Astrocyte of the cerebellum (primary cell): ENCODE measurements at places on chromosomes 1 and 21.

DNA sequence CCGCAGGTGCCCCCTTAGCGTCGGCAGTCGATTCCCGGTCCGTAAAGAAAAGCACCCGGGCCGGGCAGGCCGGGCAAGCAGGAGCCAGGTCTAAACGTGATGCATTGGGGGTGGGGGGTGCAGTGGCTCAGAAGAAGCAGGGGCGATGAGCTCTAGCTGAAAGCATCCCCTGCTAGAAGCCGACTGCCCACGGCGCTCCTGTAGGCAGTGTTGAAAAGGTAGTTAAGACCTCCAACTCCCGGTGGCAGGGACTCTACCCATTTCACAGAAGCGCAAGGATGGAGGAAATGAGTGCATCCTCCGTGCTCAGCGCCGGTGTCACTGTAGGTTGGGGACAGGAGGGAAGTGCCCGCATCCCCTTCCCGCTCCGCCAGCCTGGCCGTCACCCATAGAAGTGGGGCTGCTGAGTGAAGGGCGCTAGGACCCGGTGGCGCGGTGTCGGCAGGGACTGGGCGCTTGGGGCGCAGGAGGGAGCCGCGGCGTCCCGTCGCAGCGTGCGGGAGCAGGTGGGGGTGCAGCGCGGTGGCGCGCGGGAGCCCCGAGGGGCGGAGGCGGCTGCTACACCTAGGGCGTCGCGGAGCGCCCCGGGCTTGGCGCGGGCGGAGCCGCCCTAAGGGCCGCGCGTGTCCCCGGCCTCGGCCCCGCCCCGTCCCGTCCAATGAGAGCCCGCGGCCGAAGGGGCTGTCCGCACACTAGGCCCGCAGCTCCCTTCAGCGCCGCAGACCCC is at the start of gene WNT2B:
TSS of gene WNT2B (plus strand) at position 688 of the 727 bp plus-strand sequence. CDS start 298 bp downstream, outside the sequence.
- no peak for DNase-seq

GRCh38 chr1:1156140-1157032 is 17.3 kb upstream of the TTLL10 start:
- no peak for DNase-seq

DNA sequence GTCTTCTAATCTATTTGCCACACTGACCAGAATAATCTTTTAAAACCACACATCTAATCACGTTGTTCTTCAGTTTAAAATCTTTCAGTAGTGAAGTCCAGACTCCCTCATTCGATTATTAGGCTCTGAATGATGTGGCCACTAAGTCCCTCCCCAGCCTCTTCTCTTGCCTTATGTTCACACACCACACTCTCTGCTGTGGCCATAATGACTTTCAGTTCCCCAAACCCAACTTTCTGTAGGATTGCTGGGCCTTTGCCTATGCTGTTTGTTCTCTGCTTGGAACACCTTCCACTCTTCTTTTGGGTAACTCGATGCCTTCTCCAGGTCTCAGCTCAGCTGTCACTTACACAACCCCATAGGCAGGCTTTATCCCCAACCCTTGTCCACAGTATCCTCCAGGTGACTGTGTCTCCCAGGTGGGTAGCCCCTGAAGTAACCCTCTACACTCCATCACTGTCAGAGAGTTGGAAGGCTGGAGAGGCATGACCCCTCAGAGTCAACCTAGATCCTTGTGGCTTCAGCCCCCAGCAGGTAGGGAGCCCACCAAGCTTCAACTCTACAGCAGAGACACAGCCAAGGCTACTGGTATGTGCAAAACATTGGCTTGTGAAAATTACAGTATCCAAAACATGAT is 8.4 kb upstream of the SLC37A1 start:
- no peak for DNase-seq

DNA sequence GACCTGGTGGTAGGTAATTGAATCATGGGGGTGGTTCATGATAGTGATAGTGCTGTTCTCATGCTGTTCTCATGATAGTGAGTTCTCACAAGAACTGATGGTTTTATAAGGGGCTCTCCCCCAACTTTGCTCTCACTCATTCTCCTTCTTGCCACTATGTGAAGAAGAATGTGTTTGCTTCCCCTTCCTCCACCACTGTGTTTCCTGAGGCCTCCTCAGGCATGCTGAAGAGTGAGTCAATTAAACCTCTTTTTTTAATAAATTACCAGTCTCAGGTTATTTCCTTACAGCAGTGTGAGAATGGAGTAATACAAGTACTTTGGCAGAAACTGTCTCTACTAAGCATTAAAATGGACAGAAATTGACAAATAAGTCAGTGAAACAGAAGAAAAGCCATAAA is 21.6 kb downstream of the RAB3GAP2 start:
- DNase-seq = no peak

GRCh38 chr1:34988147-34988546 is 3.0 kb upstream of the TMEM35B start:
- DNase-seq = no peak

DNA sequence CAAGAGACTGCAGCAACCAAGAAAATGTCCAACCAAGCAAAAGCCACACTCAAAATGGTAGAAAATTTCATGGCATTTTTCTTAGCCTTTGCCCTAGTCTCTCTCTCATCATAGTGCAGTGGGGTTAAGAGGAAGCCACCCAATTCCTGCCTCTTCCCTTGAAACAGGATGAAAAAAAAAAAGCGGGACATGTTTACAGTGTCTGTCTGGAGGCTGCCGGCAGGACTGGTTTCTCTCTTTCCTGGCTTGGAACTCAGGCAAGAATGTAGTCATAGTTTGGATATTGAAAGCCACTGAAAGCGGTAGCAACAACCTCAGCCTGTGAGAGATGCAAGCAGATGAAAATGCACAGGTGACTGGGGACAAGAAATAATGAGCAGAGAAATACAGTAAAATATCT is 13.3 kb upstream of the TNFSF18 start:
- no peak for DNase-seq

- no peak for DNase-seq
Observed at GRCh38 chr1:203091761-203092330, 6.0 kb upstream of the MYOG start.

DNA sequence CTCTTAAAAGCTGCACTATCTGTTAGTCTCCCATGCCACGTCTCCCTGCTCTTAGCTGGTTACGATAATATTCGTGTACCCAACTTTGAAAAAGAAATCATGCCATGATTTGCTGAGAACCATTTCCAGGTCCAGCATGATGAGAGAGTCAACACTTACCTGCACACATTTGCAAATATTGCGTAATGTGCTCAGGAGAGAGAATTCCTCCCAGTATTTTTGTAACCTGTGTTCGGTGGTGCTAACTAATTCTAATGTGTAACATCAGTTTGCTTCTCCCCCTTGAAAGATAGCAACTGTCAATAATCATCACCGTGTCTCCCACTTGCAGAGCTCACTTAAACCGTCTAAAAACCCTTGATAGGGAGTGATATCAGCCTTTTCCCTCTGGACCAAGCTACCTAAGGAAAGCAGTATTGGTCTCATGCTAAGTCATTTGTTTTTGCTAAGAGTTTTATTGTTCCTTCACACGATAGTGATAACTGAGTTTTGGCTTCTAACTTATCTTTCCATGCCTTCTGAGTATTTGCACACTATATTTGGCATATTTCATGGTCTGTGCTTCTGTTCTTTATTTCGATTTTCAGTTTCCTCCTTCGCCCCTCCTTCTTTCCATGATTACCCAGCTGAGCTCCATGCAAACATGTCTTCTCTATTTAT is 61.1 kb upstream of the IRF2BP2 start:
- DNase-seq = no peak

DNA sequence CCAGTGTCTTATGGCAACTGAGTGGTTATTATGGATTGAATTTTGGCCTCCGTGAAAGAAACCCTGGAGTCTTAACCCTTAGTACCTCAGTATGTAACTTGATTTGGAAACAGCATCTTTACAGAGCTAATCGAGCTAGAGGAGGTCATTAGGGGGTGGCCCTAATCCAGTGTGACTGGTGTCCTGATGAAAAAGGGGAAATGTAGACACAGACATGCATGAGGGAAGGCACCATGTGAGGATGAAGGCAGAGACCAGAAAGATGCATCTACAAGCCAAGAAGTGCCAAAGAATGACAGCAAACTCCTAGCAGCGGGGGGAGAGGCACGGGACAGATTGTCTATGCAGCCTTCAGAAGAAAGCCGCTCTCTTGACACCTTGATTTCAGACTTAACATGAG is 14.7 kb downstream of the DOP1B start:
- no peak for DNase-seq

DNA sequence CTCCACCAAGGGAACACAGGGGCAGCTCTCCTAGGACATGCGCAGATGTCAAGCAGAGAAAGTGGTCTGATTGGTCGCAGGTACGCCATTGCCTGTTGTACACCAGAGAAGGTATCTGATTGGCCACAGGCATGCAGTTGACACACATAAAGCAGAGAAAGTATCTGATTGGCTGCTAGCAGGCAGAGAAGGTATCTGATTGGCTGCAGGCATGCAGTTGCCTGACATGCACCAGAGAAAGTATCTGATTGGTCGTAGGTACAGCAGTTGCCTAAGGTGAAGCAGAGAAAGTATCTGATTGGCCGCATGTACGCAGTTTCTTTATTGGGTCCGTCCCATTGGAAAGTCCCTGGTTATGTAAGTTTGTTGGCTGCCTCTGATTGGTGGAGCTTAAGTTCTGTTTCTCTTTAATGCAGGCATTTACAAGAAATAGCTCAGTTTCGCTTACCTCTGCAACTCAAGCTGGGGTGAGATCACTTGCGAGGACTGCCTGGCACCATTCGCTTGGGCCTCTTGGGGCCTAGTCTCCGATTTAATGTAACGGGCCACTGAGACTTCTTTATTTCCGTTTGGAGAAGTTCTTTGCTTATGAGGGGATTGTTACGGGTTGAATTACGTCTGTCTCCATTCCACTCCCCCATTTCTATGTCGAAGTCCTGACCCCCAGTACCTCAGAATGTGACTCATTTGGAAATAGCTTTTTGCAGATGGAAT is 74.2 kb downstream of the SIK1 start:
- no peak for DNase-seq

GRCh38 chr1:89842567-89843272 is 21.9 kb downstream of the LRRC8D start:
- DNase-seq = no peak

DNA sequence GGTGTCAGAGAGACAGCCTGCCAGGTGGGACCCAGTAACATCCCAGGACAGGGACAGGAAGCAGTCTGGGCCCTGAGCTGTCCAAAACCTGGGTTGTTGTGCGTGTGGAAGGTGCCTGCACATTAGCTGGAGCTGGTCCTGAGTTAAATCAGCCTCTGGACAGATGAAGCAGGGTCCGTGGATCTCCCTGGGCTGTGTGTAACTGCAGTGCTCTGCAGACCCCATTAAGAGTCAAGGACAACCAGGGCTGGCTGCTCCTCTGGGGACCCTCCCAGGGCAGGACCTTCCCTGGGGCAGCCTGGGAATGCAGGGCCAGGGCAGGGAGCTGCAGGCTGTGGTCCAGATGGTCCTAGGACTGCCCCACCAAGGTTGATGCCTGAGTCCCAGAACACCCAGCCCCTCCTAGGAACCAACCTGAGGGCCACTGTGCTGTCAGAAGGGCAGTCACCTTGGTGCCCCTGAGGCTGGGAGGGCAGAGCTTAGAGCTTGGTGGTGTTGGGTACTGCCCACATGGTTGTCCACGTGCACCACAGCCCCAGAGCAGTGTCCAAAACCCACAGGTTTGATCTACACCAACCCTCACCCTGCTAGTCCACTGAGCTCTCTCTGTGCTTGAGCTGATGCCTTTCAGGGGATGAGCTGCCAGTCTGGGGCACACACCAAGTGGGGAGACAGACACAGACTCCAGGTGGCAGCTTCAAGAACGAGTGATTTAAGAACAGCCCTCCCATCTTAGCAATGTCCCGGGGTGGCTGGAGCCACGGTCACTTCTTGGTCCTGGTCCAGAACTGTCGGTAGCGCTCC is 2.9 kb downstream of the MRPL55 start:
- no peak for DNase-seq

- no peak for DNase-seq
Observed at GRCh38 chr1:100811808-100812207, 82.8 kb downstream of the EXTL2 start.

GRCh38 chr1:220521778-220522177 is 6.2 kb upstream of the MARK1 start:
- DNase-seq = no peak

DNA sequence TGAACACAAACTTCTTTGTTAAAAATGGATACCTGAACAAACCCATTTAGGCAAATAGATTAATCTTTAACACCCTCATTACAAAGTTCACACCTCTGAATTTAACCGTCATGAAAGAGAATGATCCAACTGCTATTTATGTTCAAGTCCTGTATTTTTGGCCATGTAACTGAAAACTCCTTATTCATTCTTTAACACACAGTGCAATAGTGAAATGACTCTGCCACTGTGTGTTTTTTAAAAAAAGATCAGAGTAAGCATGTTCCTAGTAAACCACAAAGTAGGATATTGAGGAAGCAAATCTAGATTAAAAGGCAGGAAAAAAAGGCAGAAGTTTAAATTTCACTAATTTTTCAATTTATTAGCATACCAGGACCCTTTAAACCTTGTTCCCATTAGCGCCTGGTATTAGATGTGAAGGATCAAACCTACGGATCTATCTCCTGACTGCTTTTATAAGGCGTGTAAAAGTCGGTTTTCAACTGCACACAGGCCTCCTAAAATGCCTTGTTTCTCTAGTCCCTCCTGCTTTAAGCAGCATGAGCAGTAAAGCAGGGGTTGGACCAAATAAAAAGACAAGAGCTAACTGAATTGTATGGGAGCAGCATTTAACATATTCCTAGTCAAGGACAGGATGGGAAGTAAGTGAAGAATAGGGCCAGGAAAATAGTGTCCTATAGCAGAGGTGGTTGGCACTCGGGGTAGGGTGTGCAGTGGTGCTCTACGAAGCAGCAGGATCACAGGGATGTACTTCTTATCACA is 33.4 kb downstream of the NUCKS1 start:
- no peak for DNase-seq

DNA sequence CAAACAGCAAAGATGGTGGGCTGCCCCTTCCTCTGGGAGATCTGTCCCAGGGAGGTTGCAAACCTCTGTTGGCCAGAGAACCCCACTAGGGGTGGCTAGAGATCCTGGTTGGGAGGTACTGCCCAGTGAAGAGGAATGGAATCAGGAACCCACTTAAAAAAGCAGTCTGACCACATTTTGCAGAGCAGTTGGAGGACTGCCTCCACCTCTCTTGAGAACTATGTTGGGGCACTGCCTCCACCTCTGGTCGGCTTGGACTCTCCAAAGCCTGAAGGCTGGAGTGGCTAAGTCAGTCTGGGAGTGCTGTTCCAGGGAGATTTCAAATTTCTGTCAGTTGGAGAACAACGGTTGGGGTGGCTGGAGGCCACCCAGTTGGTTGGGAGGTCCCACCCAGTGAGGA is 58.6 kb downstream of the TNFSF4 start:
- no peak for DNase-seq

DNA sequence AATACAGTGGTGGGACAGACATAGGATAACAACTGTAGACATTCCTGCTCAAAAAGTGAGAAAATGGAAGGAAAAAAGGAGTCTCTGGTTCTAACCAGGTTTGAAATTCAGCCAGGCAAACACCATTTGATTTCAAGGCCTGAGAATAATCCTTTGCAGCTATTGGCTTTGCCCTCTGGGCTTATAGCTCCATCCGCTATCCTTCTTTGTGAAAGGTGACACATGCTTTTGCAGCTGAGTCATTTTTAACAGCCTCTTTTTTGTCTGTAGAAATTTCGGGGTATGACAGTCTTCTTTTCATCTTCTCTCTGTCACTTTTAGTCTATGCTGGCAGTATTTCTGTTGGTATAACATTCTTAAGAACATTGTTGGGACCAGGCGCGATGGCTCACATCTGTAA is 16.2 kb downstream of the SDHC start:
- DNase-seq = no peak

GRCh38 chr1:31939484-31940329 is 1.5 kb upstream of the PTP4A2 start:
- peak; percentile 73 for DNase-seq
